Kidney epithelial cell (primary cell): ENCODE measurements at places on chromosomes 11 and 22. TPM values are rescaled to one million over a fixed set of nuclear protein-coding genes. Genes with fewer than 3 reads are reported as not detected.

The EMID1 gene
- 2.2 and 6.0 TPM in 2 replicates for total RNA-seq

The CPT1B gene
- 2.1 and 5.8 TPM in 2 replicates for total RNA-seq

The KDM4D gene
- 1.5 and 2.7 TPM in 2 replicates for total RNA-seq

The ROBO4 gene
- total RNA-seq: 5.1 and 6.3 TPM in 2 replicates

The WNT11 gene
- 0.21 and 0.27 TPM in 2 replicates for total RNA-seq

The TMEM86A gene
- 3.1 and 5.0 TPM in 2 replicates for total RNA-seq

The TECTA gene
- 0.67 and 0.75 TPM in 2 replicates for total RNA-seq

The FADS3 gene
- 134 and 152 TPM in 2 replicates for total RNA-seq

The NAGA gene
- total RNA-seq: 26.3 and 28.4 TPM in 2 replicates

The CDK2AP2 gene
- total RNA-seq: 104 and 135 TPM in 2 replicates

The TH gene
- not detected in 2 replicates for total RNA-seq

The OVOL1 gene
- total RNA-seq: 15.8 and 17.8 TPM in 2 replicates

The MAPK11 gene
- total RNA-seq: 11.9 and 12.9 TPM in 2 replicates

The OR51B2 gene
- total RNA-seq: not detected in 2 replicates

The POU2AF1 gene
- total RNA-seq: not detected in 2 replicates
